ENCODE measurements at places on chromosomes 7 and 10.

GRCh38 chr10:78176320-78177317, 143.0 kb downstream of the RPS24 start:
- DNase-seq = no peak

- peak; percentile 92 for DNase-seq
These were observed 1.6 kb upstream of the GSTO1 start for GRCh38 chr10:104253106-104253505.

DNA sequence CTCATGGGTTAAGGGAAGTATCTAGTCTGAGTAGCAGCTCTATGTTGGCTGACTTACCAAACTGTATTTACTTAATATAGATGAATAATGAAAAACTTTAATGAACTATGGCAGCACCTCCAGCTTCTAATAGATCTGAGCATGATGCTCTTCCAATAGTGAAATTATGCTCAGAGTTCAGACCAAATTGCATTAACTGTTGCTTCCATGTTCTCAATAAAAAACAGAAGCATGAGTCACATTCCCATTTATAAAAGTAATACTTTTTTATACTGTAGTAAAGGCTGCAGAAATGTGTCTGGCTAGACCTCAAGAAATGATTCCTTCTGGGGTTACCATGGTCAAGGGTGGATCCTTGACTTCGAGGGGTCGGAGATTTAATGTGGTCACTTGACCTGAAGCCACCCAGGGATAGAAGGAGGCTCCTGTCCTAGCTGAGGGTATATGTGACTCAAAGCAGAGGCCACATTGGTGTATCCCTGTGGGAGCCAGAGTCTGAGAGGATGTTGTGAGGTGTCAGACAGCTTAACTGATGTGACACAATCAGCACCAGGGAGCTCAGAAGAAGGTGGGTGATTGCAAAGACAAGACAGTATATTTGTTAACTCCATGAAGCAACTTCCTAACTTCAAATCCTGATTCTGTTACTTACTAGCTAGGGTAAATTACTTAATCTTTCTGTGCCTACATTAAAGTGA, 19.8 kb upstream of the PLCE1 start:
- no peak for DNase-seq

- DNase-seq = peak; percentile 55
These were observed 9.3 kb upstream of the PDLIM1 start for GRCh38 chr10:95300022-95300539.

DNA sequence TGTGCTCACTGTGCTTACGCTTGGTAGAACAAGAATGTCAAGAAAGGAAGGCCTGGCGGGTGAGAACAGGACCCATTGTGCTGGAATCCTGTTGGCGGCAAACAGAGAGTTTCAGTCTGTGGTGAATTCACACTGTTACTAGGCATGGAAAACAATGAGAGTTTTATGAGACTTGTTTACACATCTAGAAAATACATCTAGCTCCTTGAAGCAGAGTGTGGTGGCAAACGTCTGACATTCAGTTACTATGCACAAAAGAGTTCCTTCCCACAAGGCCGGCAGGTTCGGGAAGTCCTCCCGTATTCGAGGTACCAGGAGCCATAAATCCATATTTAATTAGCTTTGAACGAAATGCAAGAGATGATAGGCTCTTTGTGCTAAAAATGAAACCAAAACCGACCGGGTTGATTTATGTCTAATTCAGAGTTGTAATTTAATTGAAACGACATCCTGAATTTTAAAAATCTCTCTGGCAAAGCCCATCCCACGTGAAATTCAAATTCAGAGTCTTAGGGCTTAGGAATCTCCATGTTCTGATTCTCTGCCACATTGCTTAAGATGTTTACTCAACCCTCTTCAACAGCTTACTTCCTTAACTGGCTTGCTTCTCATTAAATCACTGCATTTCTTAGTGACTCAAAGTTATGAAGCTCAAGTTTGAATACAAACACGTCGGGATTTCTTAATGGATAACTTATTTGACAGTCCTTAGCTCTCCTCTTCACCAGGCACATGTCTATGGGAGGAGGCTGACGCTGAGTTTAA, 299.9 kb upstream of the PITRM1 start:
- DNase-seq = no peak

DNA sequence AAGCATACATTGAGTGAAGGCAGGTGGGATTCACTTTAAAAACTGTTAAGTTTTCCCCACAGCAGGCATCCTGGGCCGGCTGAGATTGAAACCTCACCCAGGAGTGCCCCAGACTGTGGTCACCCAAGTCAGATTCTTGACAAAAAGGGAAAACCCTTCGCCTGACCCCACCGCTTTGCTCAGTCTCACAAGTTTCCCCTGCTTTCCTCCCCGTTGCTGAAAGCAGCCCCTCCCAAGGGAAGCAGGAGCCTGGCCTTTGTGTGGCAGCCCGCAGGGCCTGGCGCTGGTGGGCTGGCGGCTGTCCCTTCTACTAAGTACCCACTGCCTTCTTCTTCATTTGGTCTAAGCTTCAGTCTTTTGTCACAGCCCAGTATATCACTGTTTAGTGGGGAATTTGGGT, 16.0 kb downstream of the RNF32 start:
- DNase-seq = no peak

GRCh38 chr7:156079156-156079555, 266.9 kb upstream of the SHH start:
- DNase-seq = no peak

- DNase-seq = no peak
These were observed 174.8 kb upstream of the AGR3 start for GRCh38 chr7:17056491-17057142.

DNA sequence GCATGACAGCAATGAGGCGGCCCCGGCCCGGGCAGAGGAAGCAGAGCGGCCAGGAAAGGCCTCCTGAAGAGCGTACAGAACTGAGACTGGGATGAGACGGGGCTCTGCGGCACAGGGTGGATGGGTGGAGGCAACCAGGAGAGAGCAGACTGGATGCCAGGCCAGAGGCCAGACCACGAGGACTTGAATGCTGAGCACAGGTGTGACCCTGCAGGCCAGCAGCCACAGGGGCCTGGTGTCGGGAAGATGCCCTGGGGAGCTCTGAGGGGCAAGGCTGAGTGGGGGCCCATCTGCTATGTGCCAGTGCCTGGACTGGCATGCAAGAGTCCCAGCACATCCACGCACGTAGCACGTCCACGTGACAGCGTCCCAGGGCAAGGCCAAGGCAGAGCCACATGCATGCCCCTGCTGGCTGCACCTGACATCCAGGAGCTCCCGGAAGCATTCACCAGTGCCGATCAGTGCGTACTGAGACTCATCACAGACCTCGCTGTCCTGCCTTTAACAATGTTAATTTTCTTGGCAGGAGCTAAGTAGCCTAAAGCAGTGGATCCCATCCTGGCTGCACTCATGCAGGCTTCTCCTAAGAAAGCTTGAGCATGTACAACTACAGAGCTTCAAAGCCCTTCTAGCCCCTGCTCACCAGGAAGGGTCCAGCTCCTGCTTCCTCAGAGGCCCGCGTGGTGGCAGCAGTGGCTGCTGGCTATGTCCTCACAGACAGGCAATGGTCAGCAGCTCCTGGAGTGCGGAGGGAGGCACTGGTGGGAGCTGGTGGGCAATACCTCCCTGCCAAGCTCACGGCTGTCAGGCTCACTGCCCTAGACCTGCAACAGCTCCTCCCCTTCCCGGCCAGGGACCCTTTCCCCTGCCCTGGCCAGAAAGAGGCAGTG, 18.0 kb downstream of the GRID1 start:
- no peak for DNase-seq

DNA sequence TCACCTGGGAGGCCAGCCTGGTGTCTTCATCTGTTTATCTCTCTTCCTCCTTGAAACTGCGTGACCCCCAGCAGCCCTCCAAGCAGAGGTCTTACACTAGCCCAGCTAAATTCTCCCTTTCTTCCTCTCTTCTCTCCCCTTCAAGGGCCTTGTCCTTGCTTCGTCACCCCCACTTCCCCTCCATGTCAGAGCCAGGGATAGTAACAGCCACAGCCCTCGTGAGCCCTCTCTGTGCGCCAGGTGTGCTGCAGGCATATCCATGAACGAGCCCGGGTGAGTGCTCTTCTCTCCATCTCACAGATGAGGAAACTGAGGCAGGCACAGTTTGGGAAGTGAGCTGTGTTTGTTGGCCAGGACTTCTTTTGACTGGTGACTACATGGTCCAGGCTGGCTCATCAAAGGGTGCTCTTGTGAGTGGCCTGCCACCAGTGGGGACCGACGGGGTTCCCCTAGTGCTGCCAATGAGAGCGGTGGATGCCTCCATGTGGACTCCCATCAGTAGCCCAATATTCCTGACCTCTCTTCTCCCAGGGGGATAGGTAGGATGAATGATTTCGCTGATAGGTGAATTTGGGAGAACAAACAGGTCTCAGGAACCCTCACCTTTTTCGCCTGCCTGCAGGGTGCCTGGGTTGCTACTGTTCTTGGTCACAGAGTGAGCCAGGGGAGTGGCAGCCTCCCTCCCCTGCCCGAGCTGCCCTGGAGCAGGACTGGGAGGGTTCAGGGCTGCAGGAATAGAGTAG, 38.1 kb downstream of the ADRA2A start:
- no peak for DNase-seq

GRCh38 chr10:115095758-115096157, 2.6 kb downstream of the ATRNL1 start:
- no peak for DNase-seq

Measured in hematopoietic multipotent progenitor cell treated with erythropoietin and hydrocortisone succinate and interleukin-3 and kit ligand, for 6 days (in vitro differentiated cells).